GM12892 (cell line): ENCODE measurements at places on chromosomes 5 and 9.

DNA sequence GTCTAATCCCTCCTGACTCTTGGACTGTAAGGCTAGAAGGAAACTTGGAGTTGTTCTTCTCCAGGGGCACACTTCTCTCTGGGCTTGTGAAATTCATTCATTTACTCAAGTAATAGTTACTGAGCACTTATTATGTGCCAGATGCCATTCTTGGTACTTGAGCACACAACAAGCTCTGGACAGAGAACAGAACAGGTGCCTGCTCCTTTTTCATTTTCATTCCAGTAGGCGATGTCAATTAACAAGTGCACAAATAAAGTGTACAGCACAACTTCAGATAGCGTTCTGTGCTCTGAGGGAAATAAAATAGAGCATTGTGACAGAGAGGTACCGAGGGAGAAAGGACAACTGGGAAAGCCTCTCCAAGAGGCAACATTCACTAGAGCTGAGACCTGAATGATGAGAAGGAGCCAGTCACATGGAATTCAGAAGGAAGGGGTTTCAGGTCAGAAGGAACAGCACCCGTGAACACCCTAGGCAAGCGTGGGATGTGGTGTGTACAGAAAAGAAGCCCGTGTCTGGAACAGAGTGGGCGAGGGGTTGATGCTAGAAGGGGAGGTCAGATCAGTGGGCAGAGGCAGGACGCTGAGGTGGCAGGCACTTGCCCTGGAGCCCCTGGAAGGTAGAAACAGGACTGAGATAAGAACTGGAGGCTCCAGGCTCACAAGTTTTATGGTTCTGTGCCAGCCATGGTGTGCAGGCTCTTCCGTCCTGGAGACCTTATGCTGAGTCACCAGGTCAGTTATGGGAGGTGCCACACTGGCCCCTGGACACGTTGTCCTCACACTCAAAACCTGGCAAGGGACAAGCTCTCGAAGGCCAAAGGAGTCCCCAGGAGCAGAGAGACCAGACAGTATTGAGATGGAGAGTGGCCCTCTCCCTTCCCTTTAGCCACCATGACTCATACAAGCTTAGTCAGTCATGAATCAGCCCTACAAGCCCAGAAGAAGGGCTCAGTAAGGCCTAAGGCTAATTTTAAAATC is 7.2 kb upstream of the ABLIM3 start:
- DNase-seq, result no peak

GRCh38 chr5:179316111-179316551 is 29.1 kb downstream of the ADAMTS2 start:
- DNase-seq, result no peak

- DNase-seq, result no peak
Measured at GRCh38 chr5:166710271-166710670, 1581.2 kb upstream of the WWC1 start.

DNA sequence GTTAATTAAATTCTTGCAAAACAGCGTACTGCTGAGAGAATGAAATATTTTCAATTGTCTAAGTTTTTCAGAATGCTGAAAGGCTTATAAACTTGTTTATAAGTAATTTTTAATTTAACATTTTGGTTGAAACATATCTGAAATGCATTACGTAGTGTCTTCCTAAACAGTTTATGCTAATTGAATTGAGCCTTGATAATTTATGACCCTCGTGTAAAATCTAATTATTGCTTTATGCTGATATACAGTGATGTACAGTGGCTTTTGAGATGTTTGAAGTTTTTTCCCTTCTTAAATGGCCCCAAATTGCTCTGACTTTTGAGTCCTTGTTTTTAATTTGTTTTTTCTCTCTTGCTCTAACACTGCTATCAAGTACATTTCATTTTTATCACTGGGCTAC is 262.7 kb downstream of the FBXL7 start:
- no peak for DNase-seq

GRCh38 chr5:58446024-58446423 is 13.9 kb downstream of the PLK2 start:
- DNase-seq, result no peak

GRCh38 chr5:154756868-154757813 is 2.0 kb downstream of the LARP1 start:
- no peak for DNase-seq

DNA sequence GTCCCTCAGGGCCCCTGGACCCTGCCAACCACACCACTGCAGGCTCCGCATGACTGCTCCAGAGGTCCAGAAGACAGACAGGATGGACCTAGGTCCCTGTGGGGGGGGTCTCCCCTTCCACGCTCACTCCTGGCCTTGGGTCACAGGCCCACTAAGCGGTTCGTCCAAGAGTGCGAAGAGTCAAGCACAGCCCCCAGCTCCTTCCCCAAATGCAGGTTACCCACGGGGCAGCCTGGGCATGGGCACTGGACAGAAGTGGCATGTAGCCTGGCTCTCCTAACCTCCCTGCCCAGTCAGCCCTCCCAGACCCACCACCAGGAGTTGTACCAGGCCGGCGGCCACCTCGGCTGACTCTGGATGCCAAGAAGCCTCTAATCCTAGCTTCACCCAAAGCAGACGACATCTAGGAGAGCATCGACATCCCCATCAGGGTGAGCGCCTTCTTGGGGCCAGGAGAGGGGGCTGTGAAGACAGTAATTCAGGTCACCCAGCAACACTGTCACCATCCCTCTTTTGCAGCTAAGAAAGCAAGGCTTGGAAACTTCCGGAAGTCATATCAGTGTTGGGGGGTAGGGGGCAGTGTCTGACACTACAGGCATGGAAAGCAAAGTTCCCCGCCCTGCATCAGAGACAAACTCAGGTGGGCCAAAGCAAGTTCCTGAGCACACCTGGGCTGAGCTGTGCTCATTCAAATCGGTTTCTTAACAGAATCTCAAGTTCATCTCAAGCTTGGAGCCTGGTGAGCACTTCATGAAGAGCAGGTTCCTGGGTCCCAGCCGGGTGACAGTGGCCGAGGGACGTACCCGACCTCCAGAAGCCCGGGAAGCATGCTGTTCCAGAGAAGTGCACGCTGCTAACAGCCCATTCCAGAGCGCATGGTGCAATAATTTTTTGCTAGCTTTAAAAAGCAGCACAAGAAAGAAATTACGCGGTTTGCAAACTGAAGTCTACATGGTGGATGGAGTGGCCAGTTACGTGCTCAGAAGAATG is 68.7 kb downstream of the SEMA4D start:
- DNase-seq, result no peak

DNA sequence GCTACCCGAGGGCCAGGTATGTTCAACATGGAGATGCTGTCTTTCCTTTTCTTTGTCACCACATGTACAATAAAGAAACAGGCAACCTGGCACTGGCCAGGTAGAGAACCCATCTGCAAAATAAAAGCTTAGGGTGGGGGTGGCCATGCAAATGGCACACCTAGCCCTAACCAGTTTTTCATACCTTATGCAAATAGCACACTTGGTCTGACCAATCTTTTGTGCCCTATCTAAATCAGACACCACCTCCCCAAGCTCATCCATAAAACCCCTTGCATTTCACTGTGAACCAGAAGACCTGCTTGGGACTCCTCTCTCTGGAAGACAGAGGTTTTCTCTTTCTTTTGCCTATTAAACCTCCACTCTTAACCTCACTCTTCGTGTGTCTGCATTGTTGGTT is 33.9 kb downstream of the JAKMIP2 start:
- no peak for DNase-seq

- no peak for DNase-seq
Measured at GRCh38 chr9:113992994-113993393, 85.1 kb downstream of the AMBP start.

GRCh38 chr5:56961746-56962145 is 9.8 kb upstream of the MIER3 start:
- no peak for DNase-seq

DNA sequence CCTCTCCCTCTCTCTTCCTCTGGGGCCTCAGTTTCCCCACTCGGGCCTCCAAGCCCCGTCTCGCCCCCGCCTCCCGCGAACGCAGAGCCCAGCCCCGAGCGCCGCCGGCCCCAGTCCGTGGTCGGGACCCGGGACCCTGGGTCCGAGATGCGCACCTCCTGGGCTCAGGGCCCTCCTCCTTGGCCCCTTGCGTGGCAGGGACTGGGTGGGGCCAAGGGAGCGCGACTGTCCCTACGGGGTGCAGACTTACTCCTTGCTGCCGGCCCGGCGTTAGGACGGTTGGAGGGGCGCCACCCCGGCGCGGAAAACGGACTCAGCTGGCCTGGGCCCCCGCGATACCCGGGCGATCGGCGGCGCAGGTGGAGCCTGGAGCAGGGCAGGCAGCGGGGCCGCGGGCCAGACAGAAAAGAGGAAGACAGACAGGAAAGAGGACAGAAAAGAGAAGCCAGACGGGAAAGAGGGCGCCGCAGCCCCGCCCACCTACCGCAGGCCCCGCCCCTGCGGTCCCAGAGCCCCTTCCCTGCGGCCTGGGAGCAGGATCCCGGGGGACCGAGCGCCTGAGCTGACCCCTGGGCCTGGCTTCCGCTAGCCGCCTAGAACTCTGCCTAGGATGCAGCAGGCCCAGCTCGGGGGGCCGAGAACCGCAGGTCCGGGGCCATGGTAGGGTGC is at the start of gene GBGT1:
Gene GBGT1 (minus strand): TSS at position 411 of the 669 bp plus-strand sequence. CDS start 1,502 bp downstream, outside the sequence.
- DNase-seq, result peak; percentile 61

GRCh38 chr9:70385426-70385825 is 29.0 kb downstream of the KLF9 start:
- no peak for DNase-seq

DNA sequence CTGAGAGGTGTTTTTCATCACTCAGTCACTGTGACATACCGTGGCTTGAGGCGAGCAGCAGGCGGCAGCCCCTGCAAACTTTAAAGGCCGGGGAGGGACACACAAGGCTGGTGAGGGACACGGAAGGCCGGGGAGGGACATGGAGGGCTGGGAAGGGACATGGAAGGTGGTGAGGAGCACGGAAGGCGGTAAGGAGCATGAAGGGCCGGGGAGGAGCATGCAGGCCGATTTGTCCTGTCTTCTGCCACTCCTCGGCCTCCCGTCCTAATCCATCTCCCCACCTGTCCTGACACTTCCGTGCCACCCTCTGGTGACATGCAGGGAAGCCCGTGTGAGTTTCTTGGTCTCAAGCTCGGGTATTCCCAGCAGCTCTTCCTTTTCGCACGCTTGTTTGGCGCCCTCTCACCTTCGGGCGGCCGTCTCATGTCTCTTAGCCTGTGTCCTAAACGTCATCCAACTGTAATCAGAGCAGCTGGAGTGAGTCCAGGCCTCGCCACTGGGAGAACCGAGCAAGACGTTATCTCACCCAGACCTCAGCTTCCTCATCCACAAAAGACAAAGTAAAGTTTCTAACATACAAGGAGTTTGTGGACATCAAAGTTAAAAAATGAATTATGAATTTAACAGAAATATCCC is 126.5 kb downstream of the MRPL36 start:
- DNase-seq, result no peak

DNA sequence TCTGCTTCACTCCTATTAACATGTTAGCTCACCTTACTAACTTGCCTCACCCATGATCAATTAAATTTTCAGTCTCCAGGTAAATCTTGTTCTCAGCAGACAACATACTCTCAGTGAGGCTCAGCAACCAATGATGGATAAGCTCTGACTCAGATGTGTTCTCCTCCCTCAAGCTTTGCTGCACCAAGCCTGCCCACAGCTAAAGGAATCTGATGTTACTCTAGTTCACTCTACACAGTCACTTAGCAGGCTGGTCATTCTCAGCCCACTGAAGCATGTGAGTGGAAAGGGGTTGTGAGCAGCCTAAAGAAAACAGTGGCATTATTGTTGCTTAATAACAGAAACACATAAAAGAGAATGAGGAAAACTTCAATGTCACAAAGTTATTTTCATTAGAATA is 37.3 kb upstream of the CTNND2 start:
- no peak for DNase-seq

- DNase-seq, result no peak
Measured at GRCh38 chr5:11072076-11072475, 311.0 kb upstream of the DAP start.

DNA sequence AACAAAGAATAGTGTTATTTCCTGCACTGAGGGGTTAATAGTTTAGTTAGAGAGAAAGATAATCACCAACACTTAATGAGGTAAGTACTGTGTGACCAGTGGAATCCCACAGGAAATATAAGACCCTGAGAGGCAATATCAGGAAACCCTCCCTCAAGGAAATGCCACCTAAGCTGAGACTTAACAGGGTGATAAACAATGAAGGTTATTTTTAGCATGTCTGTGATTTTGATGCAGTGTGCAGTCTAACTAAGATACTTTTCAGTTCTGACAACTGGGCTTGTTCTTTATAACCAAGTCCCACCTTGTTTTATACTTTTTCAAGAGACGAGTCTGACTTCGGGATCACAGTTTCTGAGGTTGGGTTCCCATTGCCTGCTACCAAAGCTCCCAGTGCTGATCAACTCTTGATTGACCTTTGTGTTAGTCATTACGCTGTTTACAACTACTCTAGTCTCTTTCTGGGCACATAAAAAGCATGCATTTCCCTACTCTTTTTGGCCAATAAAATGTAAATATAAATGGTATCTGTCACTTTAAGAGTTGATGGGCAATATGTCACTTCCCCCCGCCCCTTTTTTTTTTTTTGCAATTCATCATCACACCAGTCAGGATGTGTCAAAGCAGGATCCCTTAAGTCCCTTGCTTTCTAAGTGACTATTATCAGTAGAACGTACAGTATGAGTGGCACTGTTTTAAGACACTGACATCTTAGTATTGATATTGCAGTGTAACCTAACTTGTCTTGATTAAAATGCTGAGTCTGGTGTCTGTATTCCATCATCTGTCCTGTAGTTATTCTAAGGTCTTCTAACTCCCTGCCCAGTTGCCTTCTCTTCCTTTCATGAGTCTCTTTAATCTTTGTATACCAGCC is 31.4 kb downstream of the C6 start:
- no peak for DNase-seq

DNA sequence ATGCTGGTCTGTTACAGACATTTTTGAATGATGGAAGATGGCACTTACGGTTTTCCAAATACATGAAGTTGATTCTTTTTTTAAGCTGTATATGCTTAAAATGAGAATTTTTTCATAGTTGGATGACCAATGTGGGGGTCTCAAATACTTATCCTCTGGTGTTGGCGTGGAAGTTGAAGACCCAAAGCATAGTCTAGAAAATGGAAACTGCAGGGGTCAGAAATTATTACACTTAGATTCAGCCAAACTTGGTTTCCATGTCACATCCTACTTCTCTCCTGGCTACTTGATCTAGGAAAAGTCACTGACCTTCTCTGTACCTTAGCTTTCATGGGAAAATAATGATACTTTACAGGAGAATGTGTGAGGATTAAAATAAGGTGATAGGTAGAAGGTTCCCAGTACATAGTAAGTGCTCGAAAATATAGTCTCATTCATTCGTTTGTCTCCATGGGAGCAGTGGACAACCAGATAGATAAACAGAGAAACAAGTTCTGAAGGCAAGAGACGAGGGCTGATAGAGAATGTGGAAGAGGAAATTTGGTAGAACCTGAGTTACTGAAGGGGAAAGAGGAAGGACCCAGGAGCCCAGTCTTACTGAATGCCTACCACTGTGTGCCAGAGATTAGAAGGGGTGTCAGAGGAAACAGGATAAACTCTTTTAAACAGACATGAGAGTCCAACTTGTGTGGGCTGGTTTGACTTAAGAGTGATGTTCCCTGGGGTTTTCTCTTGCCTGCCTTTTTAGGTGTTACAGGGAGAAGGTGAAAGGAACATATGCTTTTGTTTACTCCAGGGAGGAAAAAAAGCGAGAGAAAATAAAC is 560.3 kb upstream of the KLF4 start:
- no peak for DNase-seq
